ENCODE measurements at places on chromosomes 7 and 10.

- no peak for DNase-seq
Observed at GRCh38 chr7:144784943-144785342, 50.9 kb downstream of the TPK1 start.

DNA sequence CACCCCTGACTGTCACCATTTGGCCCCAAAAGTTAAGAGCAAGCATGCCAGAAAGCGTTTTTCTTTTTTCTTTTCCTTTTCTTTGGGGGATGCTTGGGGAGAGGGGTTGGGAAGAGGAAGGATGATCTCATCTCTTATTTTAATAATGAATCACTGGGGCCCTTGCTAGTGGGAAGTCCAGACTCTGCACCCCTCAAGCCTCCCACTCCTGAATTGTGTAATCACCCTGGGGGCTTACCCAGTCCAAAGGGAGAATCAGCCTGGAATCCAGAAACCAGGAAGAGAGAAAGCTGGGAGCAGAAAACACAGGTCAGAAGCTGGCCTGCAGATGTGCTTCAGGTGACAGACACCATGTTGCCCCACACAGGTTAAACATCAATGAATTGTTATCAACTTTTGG is 14.7 kb upstream of the HABP2 start:
- DNase-seq, result no peak

GRCh38 chr7:27112955-27113949 is 10.8 kb upstream of the HOXA2 start:
- DNase-seq, result no peak

DNA sequence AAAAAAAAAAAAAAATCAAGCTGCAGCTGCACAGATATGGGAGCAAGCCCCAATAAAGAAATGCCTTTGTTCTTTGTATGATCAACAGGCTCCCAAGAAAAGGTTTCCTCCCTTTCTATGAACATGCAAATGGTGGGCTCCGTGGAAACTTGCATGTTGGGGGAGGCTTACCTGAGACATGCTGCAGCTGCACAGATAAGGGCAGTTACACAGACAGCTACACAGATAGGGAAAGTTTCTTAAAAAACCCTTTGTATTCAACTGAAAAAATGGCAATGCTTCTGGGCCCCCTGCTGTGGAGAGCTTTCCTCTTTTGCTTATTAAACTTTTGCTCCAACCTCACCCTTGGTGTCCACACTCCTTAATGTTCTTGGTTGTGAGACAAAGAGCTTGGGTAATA is 29.8 kb upstream of the ZNF746 start:
- no peak for DNase-seq

- no peak for DNase-seq
Observed at GRCh38 chr10:106440767-106441166, 723.7 kb downstream of the SORCS1 start.

DNA sequence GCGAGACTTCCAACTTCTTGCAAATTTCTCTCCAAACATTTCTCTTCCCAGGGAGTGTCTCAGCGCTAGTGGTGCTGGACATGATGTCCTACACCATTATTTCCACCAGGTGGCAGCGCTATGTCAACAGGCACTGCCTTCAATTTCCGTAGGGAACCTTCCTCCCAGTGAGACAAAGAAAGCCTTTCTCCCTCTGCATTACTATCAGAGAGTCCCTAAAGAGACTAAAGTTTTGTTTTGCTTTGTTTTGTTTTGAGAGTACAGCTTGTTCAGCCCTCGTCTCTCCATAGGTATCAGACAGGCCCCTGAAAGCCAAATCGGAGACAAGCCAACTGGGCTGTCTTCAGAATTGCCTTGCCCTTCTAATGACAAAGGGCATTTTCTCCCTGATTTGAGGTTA is 44.2 kb upstream of the GGCT start:
- DNase-seq, result peak; percentile 15

DNA sequence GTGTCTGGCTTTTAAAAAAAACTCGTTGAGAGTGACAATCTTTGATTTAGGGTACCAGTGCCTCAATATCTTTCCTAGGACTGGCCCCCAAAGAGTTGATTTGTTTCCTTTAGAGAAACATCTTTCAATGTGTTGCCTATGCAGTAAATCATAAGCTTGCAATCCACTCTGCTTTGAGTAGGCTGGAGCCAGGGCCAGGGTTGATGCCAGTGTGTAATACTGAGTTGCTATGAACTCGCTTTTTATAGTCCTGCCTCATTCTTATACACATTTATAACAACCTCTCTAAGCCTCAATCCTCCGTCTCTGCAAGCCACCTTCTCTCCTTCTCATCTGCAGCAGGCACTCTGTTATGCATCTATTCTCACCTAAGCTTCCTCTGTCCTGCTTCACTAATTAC is 674.9 kb upstream of the POM121L12 start:
- DNase-seq, result no peak

- DNase-seq, result no peak
Observed at GRCh38 chr10:93066544-93066913, 5.9 kb downstream of the CYP26C1 start.

DNA sequence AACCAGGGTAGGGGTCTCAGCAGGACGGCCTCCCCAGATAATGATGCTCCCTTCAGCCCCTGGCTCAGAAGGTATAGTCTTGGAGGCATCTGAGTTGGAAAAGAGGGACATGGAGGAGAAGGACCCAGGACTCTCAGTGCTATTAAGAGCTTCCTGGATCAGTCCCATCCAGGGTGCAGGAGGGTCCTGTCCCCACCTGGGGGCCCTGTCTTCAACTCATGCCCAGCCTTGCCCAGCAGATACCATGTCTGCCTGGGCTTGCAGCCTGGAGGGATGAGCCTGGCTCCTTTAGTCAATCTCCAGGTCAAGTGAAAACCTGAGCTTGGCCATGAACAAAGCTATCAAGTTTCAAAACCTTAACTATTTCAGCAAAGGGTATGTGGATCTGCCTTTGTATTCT is 67.6 kb downstream of the PRTFDC1 start:
- DNase-seq, result no peak

DNA sequence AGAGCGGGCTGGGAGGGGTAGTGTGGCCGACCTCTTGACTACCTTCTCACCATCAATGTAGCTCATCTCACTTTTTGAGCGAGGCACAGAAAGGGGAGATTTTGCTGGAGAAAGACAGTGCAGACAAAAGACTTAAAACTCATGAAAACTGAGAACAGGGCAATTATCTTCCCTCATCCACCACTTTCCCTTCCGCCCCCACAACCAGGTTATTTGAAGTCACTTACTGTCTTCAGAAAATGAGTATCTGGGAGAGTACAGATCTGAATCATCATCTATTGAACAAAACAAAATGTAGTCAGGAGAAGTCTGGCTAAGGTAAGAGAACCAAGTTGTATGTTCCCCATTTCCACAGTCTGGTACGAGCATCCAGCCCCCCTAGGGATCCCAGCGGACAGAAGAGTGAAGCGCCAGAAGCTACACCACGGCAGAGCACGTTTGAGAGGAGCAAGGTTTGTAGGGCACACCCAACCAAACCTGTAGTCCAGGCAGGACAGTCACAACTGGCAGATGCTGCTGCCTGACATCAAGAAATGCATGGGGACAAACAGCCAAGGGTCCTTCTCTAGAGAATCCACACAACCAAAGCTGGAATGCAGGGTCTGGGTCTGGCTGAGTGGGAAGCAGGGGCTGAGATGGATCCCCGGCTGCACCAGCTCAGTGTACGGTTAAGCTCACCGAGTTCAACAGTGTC is 93.4 kb upstream of the PDLIM1 start:
- peak; percentile 39 for DNase-seq

GRCh38 chr10:62665771-62666170 is 138.7 kb upstream of the ADO start:
- DNase-seq, result no peak

DNA sequence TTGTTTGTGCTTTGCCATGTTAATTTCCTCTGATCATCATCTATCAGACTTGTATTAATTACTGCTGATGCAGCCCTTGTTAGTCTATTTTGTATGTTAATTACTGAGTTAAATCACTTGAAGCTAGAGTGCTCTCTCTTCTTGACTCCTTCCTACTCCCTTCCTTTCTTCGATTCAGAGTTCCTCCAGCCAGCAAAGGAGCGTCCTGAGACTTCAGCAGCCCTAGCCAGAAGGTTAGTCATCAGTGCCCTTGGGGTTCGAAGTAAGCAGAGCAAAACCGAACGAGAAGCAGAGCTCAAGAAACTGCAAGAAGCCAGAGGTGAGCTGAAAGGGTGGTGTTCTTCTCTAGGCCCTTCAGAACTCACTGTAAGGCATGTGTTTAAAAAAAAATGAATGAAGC is 32.1 kb downstream of the LOXL4 start:
- no peak for DNase-seq

- DNase-seq, result no peak
Observed at GRCh38 chr7:106083717-106084116, 28.4 kb downstream of the SYPL1 start.

DNA sequence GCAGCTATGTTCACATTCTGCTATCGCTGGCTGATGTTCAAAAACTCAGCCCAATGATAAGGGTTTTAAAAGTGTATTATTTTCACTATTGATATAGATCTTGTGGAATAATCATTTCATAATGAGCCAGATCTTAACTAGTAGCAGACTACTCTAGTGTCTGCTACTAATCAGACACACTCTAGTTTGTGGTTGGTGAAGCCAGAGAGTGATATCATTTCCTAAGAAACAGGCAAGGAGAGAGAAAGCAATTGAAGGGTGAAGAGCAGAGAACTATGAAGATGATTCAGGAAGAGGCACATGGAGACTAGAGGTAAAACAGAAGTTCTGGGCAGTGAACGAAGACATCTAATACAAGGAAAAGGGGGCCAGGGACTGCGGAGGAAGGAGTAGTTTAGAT is 58.2 kb upstream of the BET1 start:
- no peak for DNase-seq

- no peak for DNase-seq
Observed at GRCh38 chr10:1037098-1037497, 11.4 kb upstream of the IDI2 start.

DNA sequence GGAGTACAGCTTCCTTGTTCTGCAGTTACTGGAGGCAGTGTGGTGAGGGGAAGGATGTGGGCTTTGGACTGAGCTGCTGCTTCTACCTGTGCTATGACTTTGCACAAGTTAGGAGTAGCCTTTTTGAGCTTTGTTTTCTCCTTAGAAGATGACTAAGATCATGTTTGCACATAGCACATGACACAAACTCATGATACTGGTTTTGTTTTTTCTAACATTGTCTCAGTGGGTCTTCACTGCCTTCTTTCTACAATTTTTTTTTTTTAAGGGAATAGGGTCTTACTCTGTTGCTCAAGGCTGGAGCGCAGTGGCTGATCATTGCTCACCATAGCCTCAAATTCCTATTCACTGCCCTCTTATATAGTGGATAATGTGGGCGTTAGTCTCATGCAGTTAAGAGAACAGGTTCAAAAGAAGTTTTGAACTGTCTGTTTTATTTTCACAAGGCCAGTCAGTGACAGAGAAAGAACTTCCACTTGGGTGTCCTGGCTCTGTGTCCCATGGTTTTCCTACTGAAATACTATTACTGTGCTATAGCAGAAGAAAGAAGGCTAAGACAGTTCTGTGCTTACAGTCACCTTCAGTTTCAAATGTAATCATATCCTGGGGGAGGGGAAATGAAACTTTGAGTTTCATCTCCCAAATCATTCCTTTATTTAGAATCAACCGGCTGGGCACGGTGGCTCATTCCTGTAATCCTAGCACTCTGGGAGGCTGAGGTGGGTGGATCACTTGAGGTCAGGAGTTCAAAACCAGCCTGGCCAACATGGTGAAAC is 72.0 kb downstream of the KAT6B start:
- DNase-seq, result no peak

- no peak for DNase-seq
Observed at GRCh38 chr7:32500922-32501341, 5.6 kb downstream of the AVL9 start.

DNA sequence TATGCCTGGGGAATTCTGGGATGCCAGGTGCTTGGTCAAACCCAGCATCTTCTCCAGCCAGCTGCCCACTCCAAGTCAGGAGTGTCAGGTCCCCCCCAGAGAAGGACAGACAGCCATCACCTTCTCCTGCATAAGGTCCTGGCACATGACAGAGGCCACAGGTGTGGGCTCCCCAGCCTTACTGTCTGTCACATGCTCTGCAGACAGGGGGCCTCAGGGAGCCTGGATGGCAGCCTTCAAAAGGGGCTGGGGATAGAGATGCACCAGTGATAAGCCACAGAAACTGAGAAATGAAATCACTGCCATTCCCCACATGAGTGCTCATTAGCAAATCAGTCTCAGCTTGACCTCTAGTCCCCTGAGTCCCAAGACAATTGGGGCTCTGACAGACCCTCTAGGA is 72.9 kb downstream of the PLXNA4 start:
- DNase-seq, result no peak

GRCh38 chr10:24579906-24580305 is 143.8 kb downstream of the ARHGAP21 start:
- DNase-seq, result no peak

DNA sequence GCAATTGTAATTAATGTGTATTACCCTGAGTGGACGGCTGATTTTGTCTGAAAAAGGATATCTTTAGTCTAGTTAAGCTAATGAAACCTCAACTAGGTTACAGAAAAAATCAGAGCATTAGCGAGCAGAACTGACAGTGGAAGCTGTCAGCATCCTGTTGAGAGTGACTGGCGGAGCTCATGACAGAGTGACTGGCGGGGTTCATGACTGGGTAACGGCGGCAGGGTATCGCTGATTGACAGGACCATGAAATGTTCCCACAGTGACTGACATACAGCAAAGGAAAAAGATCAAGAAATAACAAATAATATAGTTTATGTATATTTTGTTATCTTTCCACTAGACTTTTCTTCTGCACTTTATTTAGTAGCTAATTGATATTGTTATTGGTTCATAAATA is 202.5 kb upstream of the AGK start:
- DNase-seq, result no peak

DNA sequence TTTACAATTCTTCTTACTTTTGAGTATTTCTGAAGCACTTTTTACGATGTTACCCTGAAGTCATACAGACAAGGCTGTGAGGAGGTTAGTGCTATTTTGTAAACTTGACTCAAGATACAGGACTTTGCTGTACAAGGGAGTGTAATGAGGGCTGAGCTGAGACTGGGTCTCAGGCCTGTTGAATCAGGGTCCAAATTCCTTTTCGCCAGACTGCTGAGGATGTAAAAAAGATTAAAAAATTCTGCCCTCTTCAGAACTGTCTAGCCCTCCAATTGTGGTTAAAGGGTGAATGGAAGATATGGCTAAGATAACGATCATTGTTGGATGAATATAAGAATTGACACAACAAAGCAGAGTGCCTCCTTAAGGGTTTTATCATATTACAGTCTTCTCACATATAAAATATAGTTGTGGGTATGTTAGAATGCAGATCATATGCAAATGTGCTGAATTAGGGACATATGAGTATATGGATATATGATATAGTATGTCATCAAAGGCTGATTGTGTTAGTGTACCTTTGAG is 165.4 kb downstream of the SUGCT start:
- no peak for DNase-seq

GRCh38 chr10:113322843-113323242 is 230.0 kb upstream of the HABP2 start:
- DNase-seq, result no peak

GRCh38 chr7:155490697-155491628 is 33.0 kb downstream of the EN2 start:
- no peak for DNase-seq

- DNase-seq, result no peak
Observed at GRCh38 chr7:134083766-134084487, 43.2 kb upstream of the LRGUK start.

- DNase-seq, result no peak
Observed at GRCh38 chr10:113073549-113074189, 123.6 kb downstream of the TCF7L2 start.
